ENCODE measurements at places on chromosomes 12 and 14. TPM values are rescaled to one million over a fixed set of nuclear protein-coding genes. Genes with fewer than 3 reads are reported as not detected.

Gene LIN7A
- 18.9 TPM for total RNA-seq

Gene EIF4B
- 436 TPM for total RNA-seq

Gene FAM234B
- 9.6 TPM for total RNA-seq

Gene SPX
- 1.7 TPM for total RNA-seq

GRCh38 chr12:106358396-106359241, 1.1 kb downstream of the POLR3B start:
- peak; percentile 73 for DNase-seq
- peak overlapping the region; percentile 89 for H3K4me3 ChIP-seq
- no peaks in the 10 kb centered on the region for H3K36me3 ChIP-seq
- H3K27ac ChIP-seq, result peak overlapping the region; percentile 87
- H3K4me1 ChIP-seq, result peaks cover 18% of the 10 kb centered on the region

DNA sequence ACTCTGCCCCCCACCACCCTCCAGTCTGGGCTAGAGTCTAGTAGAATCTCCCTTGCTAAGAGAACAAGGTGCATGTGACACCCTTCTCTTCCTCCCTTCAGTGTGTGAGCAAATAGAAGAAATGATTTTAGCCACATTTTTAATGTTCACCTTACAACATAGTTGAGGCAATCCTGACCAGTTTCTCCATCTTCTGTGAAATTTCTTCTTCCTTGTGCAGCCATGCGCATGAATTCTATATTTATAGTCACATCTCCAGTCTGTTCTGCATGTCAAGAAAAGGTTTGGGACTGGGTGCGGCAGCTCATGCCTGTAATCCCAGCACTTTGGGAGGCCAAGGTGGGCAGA, 9.5 kb upstream of the LTA4H start:
- H3K27ac ChIP-seq, result peak overlapping the region; percentile 60
- DNase-seq, result no peak
- H3K36me3 ChIP-seq, result no peaks in the 10 kb centered on the region
- no peaks in the 10 kb centered on the region for H3K27me3 ChIP-seq
- no peak overlapping the region for H3K4me3 ChIP-seq

DNA sequence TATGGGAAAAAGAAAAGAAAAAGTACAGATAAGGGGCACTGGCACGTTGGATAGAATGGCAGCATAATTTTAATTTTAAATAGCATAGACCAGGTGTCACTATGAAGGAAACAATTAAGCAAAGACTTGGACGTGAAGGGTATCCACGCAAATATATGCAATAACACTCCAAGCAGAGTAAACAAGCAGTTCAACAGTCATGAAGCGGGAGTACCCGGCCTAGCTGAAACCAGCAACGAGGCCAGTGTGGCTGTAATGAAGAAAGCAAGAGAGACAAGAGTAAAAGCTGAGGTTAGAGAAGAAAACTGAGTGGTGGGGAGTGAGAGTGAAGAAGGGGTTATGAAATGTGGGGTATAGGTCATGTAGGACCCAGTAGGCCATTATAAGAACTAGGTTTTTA, 85.4 kb downstream of the BCL2L14 start:
- H3K27me3 ChIP-seq, result no peaks in the 10 kb centered on the region
- DNase-seq, result no peak
- H3K36me3 ChIP-seq, result peaks cover 18% of the 10 kb centered on the region

GRCh38 chr12:49730568-49731101, 10.7 kb upstream of the TMBIM6 start:
- no peaks in the 10 kb centered on the region for H3K36me3 ChIP-seq
- no peak for DNase-seq
- H3K27ac ChIP-seq, result no peak overlapping the region

GRCh38 chr12:89690925-89691324, 17.7 kb downstream of the ATP2B1 start:
- DNase-seq, result no peak
- H3K4me3 ChIP-seq, result no peak overlapping the region
- H3K36me3 ChIP-seq, result no peaks in the 10 kb centered on the region
- no peak overlapping the region for H3K27ac ChIP-seq
- peaks cover 25% of the 10 kb centered on the region for H3K4me1 ChIP-seq

- H3K4me3 ChIP-seq, result no peak overlapping the region
- DNase-seq, result no peak
- H3K36me3 ChIP-seq, result no peaks in the 10 kb centered on the region
- no peaks in the 10 kb centered on the region for H3K27me3 ChIP-seq
- peaks cover 5% of the 10 kb centered on the region for H3K4me1 ChIP-seq
These were observed 92.1 kb downstream of the STXBP6 start for GRCh38 chr14:24957814-24958213.

- no peak overlapping the region for H3K27ac ChIP-seq
- no peaks in the 10 kb centered on the region for H3K36me3 ChIP-seq
- H3K4me3 ChIP-seq, result no peak overlapping the region
- no peaks in the 10 kb centered on the region for H3K4me1 ChIP-seq
These were observed 83.2 kb downstream of the PAH start for GRCh38 chr12:102833687-102834441.

All from upper lobe of right lung (tissue), 1 donor.